ENCODE measurements at places on chromosomes 7 and 10.

DNA sequence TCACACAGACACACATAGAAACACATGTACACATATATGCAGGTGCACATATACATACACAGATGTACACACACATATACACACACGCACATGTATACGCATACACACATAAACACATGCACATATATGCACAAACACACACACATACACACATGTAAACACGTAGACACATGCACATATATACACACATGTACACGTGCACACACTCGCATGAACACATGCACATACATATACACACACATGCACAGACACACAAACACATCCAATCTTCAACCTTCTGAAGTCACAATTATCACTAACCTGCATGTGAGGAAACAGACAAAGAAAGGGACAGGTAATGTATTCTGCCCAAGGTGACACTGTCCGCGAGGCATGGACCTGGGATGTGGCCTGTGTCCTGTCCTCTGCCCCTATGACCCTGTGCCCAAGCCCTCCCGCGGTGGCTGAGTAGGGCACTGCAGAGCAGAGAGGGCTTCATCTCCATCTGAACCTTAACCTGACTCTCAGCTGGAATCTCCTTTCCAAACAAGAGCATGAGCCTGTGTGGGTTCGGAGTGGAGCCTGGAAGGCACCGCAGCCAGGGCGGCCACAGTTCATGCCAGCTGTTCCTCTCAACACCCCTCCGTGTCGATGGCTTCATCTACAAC is 660.9 kb downstream of the SDK1 start:
- no peak for DNase-seq

DNA sequence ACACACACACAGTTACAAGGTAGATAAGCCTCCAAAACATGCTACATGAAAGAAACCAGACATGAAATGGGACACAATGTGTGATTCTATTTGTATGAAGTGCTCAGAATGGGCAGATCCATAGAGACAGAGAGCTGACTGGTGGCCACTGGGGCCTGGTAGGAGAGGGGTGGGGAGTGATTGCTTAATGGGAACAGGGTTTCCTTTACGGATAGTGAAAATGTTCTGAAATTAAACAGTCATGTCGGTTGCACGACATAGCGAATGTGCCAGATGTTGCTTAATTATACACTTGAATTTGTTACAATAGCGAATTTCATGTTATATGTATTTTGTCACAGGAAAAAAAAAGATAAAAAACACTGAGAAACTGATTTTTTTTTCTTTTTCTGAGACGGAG is 122.3 kb downstream of the SPDYE5 start:
- DNase-seq, result no peak

- DNase-seq, result no peak
Observed at GRCh38 chr10:111017098-111017497, 59.7 kb upstream of the ADRA2A start.

GRCh38 chr7:137343281-137343841 is at the start of gene PTN:
TSS of gene PTN (minus strand) at chr7:137343733. CDS start at chr7:137254973, 88,760 bp downstream.
- peak; percentile 13 for DNase-seq

DNA sequence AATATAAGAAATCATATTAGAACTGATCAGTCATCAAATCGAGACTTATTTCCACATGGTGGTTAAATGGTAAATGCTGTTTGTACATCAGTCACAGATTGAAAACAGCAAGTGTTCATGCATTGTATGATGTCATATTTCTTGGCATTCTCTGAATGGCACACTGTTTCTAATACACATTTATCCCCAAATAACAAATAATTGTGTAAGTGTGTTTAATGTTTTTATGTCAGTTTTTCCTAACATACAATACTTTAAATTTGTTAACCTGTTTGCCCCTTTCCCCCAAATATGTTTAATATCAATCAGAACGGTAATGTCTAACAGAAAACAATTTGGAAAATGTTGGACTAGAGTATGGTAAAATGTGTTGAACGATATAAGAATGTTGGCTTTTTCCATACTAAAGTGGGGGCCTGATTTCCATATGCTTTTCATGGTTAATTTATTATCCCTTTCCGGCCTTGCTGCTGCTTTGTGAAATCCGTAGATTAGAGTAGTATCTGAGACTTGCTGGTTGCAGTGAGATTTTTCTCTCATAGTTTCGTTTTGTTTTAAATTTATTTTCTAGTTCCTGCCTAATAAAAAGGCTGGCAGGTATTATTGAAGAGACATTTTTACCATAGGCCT is 23.7 kb downstream of the RAB18 start:
- DNase-seq, result no peak

GRCh38 chr10:58513188-58514110 is 777 bp downstream of the BICC1 start:
- DNase-seq, result no peak
